ENCODE measurements at places on chromosomes 2 and 18. TPM values are rescaled to one million over a fixed set of nuclear protein-coding genes. Genes with fewer than 3 reads are reported as not detected.

NEB gene
- 1.7 TPM for total RNA-seq

CSRNP3 gene
- 184 TPM for total RNA-seq

WIPF1 gene
- 3.4 TPM for total RNA-seq

MC2R gene
- not detected for total RNA-seq

COL4A4 gene
- total RNA-seq = 0.74 TPM

ASXL3 gene
- 91.7 TPM for total RNA-seq

LAMA3 gene
- total RNA-seq = 2.5 TPM

OSBPL1A gene
- 45.0 TPM for total RNA-seq

STK39 gene
- 28.3 TPM for total RNA-seq

AGPS gene
- 40.6 TPM for total RNA-seq

TBR1 gene
- total RNA-seq = 95.6 TPM

FHOD3 gene
- 41.6 TPM for total RNA-seq

RBM44 gene
- total RNA-seq = 3.4 TPM

LRATD1 gene
- 17.5 TPM for total RNA-seq

IL36B gene
- total RNA-seq = not detected

KCNF1 gene
- 17.2 TPM for total RNA-seq

RND3 gene
- total RNA-seq = 116 TPM

AKAIN1 gene
- 2.5 TPM for total RNA-seq

SGPP2 gene
- 1.2 TPM for total RNA-seq

CCDC68 gene
- total RNA-seq = 1.2 TPM

STAT4 gene
- total RNA-seq = 3.0 TPM

COLEC11 gene
- 0.25 TPM for total RNA-seq

C1D gene
- 14.0 TPM for total RNA-seq

TNFRSF11A gene
- under 0.01 TPM for total RNA-seq

CCL20 gene
- not detected for total RNA-seq

ALPP gene
- total RNA-seq = not detected

LOXHD1 gene
- total RNA-seq = 0.25 TPM

CHST9 gene
- total RNA-seq = 3.9 TPM

SPC25 gene
- 5.4 TPM for total RNA-seq

GRHL1 gene
- total RNA-seq = 3.2 TPM

KCNG3 gene
- 0.49 TPM for total RNA-seq

FOXI3 gene
- total RNA-seq = 0.25 TPM

All from temporal lobe (tissue), 4 donors.